ENCODE measurements at places on chromosomes 11 and 22. TPM values are rescaled to one million over a fixed set of nuclear protein-coding genes. Genes with fewer than 3 reads are reported as not detected.

The TRIM34 gene
- total RNA-seq: 13.9 TPM

The OSBP gene
- total RNA-seq: 43.6 TPM

The CACNA1I gene
- 8.4 TPM for total RNA-seq

The TSPAN18 gene
- 22.9 TPM for total RNA-seq

The DNAJB7 gene
- total RNA-seq: not detected

The WBP2NL gene
- 1.6 TPM for total RNA-seq

The OTOG gene
- total RNA-seq: not detected

The GPHA2 gene
- total RNA-seq: not detected

The C11orf65 gene
- total RNA-seq: 1.7 TPM

The OR2AT4 gene
- not detected for total RNA-seq

The IGF2 gene
- total RNA-seq: 0.07 TPM

DNA sequence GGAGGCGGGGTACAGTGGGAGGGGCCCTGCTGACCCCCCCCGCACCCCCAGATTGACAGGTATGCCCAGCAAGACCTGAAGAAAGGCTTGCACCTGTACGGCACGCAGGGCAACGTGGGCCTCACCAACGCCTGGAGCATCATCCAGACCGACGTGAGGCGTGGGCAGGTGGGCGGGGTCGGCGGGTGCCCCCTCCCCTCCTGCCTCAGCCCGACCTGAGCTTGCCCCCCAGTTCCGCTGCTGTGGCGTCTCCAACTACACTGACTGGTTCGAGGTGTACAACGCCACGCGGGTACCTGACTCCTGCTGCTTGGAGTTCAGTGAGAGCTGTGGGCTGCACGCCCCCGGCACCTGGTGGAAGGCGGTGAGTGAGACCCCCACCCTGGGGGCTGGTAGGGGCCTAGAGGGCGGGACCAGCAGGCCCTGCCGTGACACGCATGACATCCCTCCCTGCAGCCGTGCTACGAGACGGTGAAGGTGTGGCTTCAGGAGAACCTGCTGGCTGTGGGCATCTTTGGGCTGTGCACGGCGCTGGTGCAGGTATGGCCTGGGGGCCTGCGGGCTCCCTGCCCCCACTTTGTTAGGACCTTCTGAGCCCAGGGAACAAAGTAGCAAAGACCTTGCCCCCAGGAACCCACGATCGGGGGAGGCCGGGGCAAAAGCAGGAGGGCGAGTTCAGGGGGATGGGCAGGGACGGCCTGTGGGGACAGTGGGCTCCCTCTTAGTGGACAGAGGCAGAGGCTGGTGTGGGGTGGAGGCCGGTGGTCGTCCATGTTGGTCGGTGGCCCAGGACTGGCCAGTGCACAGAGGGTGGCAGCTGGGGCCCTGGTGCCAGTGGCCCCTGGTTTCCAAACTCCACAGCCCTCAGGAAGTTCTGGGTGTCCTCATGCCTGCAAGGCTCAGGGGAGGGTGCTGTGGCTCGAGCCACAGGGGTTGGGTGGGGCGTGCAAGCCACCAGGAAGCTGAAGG, 23.1 kb downstream of the TSPAN4 start:
- DNase-seq: no peak

DNA sequence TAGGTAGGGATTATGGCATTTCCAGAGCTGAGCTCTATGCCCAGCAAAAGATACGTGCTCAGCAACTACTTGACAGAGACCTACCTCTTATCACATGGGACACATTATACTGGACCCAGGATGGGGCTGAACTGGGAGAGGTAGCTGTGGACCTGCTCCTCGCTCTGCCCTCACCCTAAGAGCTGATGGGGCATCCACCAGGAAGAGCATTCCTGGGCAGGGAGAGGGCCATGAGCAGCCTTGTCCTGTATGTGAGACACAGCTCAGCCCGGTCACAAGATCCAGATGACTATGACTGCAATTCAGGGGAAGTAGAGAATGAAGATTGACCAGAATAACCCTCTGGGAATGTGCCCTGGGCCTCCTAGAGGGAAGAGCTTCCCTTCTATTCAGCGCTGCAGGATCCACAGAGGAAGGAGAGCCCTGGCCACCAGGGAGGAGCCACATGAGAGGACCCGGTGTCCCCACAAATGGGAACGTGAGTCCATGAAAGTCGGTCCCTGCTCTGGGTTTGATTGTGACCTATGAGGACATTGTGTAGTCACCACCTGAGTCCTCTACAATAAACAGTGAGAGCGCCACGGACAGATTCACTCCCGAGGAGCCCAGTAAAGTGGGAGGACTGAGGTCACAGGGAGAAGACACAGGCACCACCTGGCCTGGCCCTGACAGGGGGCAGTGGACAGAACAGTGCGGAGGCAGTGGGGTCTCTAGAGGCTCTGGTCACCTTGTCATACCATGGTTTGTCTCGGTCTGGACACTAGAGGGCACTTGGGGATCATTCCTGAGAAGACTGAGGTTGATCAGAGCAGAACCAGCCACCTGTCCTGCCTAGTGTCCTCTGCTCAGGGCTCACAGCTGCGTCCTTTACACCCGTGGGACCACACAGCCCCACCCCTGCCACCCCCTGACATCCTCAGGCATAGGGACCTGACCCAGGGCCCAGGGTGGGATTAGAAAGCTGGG, 99.5 kb downstream of the ZNF280B start:
- no peak for DNase-seq

- DNase-seq: peak; percentile 75
Observed at GRCh38 chr11:67268081-67268961, 2.0 kb downstream of the GRK2 start.

DNA sequence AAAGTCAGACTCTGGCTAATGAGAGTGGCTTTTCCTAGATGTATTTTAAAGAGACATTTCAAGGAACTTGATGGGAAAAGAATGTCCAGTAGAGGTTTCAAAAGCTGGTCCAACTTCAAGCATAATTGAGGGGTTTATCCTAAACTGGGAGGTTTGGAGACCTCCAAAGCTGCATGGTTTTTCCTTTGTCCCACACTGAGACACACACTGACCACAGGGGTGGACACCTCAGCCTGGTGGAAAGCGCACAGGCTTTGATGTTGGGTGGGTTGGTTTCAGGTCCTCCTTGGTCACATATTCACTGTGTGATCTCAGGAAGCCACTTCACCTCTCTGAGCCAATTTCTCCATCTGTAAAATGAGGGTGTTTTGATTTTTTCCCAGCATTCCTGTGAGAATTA, 4.0 kb downstream of the SPON1 start:
- DNase-seq: no peak

GRCh38 chr22:29511126-29511862, 31.3 kb downstream of the NEFH start:
- no peak for DNase-seq

DNA sequence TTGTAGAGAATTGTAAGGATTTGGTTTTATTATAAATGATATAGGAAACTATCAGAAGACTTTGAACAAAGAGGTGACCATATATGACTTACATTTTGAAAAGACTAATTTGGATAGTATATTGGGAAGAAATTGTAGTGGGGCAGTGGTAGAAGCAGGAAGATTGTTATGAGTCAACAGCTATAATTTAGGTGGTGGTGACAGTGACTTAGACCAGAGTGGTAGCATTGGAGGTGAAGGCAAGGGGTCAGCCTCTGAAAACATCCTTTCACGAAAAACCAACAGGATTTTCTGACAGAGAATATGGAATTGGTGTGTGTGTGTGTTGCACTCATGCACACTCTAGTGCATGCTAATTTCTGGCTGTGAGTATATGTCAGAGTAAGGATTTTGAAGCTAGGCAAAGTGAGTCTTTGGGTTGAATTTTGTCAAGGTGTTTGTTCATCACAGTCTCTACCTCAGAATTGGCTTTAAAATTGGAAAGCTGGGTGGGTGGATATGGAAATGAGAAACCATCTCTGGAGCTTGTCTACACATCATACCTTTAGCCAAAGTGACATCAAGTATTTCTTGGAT, 8.2 kb upstream of the HBE1 start:
- DNase-seq: no peak

- DNase-seq: no peak
Observed at GRCh38 chr22:48347311-48347710, 1480.4 kb downstream of the BRD1 start.

- no peak for DNase-seq
Observed at GRCh38 chr11:18093959-18094358, 11.9 kb downstream of the SAAL1 start.

- DNase-seq: no peak
Observed at GRCh38 chr11:26860895-26861294, 133.0 kb upstream of the FIBIN start.

DNA sequence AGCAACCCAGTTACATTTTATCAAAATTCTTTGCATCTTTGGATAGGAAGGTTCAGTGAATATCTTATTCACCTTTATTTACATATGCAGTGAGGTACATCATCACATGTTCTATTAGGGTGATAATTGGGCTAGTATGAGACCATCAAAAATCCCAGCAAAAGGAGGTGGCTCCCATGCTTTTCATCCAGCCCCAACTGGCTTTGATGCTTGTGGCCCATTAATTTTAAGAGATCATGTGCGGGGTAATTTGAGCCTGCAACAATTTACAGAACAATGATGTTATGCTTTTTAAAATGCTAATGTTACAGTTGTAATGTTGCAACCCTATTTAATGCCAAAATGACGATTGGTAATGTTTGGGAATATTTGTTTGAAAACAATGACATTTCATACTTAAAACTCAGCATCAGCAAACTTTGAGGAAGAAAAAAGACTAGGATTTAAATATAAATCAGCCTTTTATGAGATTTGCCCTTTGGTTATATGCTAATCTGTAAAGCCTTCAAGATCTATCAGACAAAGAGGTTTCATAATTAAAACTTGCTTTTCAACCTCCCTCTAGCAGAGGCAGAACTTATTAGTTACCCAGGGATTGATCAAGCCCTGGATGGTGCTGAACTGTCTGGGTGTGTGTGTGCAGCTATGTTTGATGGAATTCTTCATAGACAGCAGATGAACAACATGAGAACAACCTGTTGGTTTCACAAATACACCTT, 183.5 kb upstream of the SORL1-AS1 start:
- DNase-seq: no peak

GRCh38 chr22:45210174-45210573, 30.5 kb downstream of the KIAA0930 start:
- no peak for DNase-seq

DNA sequence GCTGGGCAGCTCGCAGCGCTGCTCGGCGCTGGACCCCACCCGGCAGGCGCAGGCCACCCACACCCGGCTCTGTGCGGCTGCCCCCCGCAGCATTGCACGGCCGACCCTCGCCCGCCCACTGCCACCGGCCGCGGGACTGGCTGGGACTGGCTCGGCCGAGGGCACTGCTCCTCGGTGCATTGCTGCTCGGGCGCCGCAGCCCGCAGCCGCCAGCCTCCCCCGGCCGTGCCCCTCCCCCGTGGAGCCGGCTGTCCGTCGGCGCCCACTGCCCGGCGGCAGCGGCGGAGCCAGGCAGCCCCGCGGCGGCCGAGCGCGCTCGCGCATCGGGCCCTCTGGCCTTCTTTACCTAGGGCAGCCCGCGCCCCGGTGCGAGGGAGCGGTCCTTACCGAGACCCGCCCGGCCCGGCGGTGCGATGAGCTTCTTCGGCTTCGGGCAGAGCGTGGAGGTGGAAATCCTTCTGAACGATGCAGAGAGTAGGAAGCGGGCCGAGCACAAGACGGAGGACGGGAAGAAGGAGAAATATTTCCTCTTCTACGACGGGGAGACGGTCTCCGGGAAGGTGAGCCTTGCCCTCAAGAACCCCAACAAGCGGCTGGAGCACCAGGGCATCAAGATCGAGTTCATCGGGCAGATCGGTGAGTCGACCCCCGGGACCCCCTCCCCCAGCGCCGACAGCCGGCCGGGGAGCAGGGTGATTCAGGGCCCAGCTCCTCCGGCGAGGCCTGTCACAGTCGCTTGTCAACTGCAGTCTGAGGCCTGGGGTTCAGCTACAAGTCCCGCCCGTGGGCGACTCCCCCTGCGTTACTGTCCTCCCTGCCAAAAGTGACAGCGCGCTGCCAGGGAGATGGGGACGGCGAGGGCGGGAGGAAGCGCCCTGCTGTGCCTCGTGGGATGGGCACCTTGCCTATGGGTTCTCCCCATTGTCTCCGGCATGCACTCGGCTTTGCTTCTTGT, 516 bp downstream of the VPS26B start:
- DNase-seq: peak; percentile 73

DNA sequence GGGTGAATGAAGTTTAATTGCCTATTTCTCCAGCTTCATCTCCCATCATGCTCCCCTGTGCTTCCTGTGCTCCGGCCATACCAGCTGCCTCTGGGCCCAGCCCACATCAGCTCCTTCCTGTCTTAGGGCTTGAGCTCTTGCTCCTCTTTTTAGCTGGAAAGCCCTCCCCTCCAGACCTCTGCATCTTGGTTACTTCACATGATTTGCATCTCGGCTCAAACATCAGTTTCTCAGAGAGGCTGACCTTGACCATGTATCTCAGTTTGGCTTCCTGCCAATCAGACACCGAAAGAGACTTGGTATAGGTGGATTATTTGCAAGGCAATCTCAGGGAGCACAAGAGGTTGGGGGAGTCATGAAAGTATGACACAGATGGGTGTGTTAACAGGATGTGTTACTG, 73.2 kb upstream of the TIMP3 start:
- no peak for DNase-seq

GRCh38 chr11:107859459-107860239, 1.1 kb upstream of the SLC35F2 start:
- DNase-seq: peak; percentile 31

Data from activated CD4-positive, alpha-beta T cell treated with anti-CD3 and anti-CD28 coated beads, Interleukin-2, amount 10 ng/mL, durations not matched to agents 7 days and 5 days (primary cell).